ENCODE measurements at places on chromosomes 7 and 10. TPM values are rescaled to one million over a fixed set of nuclear protein-coding genes. Genes with fewer than 3 reads are reported as not detected.

DNA sequence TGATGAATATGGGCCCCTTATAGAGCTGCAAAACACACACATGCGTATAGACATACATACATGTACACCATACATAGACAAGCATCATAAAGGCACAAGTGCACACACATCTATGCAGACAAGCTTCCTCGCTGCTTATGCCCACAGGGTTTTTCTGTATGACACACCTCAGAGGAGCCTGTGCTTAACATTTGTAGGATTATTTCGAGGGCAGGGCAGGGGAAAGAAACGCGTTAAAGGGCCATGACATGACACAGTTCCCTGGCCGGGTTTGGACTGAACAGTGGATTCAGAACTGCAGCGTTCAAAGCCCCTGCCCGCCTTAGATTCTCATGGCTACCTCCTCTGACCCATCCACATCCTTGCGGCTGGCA, 44.8 kb downstream of the CHST3 start:
- DNase-seq = no peak

PPP1R17 gene
- total RNA-seq = not detected

AASS gene
- total RNA-seq = 23.6 TPM

DNA sequence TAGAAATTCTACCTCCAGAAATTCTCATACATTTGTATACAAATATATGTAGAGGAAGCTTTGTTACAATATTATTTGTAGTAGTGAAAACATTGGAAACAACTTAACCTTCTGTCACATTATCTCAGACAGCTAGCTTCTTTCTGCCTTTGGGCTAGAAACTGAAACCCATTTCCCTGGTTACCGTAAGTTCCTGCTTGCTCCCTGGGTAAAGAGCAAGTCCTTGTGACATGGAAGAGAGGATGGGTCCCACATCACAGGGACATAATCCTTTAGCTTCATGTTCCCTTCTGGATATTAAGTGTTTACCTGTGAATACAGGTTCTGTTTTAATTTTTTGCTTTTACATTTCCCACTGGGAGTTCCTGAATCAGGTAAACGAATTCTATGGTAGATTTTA, 41.8 kb downstream of the KLHDC10 start:
- DNase-seq = no peak

DNA sequence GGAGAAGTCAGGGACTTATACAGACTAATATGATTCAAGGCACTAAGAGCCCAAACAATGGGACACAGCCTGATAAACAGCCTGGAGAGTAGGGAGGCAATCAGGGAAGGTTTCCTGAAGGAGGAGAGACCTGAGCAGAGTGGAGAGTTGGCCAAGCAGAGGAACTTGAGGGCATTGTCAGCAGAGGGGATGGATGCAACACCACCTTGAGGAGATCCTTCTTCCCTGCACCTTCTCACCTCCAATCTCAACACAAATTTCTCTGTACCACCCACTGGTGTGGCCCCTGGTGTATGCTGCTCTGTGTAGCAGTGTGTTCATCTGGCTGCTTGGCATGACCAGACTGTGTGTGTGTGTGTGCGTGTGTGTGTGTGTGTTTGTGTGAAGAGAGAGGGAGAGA, 146.2 kb downstream of the WDR11 start:
- no peak for DNase-seq

DNA sequence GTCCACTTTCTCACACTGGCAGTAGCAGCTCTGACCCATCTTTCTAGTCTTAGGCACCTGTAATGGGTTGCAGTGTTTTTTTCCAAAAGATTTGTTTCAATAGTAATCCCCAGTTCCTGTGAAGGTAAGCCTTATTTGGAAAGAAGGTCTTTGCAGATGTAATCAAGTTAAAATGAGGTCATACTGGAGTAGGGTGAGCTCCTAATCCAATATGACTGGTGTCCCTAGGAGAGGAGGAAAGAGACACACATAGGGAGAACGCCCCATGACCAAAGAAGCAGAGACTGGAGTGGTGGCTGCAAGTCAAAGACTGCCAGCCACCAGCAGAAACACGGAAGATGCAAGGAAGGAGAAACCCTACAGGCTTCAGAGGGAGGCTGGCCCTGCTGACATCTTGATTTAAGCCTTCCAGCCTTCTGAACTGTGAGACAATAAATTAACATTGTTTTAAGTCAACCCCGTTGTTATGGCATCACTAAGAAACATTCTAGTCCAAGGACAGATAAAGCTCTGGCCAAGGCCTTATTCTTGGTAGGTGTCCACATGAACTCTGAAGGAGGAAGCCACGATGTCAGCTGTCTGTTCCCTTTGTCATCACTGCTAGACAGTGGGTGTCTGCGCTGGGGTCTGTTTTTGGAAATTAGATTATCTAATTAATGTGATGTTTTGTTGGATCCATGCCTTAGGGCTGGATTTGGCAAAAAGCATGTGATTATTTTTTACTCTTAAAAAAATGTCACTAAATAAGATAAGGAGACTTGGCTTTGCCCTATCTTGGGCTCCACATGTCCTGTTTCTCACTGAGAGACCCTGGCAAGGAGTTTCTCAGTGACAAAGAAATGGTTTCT, 214.9 kb downstream of the KCNMA1 start:
- DNase-seq = peak; percentile 61

DNA sequence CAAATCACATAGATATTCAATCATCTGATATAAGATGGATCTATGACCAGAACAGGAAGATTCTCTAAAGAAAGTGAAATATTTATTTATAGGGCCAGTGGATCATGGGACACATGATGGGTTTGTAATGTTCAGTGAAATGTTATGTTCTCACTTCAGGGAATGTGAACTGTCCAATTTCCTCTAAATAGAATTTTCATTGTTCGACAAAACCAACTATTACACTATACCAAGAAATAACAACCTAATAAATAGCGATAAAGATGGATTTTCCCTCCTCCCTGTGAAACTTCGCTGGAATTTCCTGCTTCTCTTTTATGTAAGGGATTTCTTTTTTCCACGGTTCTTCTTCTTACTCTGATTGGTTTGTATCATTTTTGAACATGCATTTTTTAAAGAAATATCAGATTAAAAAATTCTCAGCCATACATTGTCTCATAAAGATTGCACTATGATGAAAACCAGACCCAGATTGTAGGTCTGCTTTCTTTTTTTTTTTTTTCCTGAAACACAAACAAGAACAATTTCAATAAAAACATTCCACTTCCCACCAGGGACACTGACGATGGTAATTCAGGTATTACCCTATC, 139.8 kb upstream of the ZEB1 start:
- DNase-seq = no peak

DNA sequence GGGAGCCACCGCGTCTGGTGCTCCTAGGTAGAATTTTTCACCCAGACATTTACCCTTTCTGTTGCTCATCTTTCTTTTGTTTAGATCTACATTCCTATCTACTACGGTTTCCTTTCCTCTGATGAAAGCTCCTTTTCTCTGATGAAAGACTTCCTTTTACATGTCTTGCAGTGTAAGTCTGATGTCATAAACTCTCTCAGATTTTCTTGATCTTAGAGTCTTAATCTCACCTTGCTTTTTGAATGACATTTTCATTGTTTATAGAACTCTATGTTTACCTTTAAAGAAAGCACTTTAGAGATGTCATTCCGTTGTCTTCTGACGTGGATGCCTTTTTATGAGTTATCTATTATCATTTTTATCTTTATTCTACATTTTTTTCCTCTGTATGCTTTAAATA, 171.8 kb upstream of the MTPN start:
- no peak for DNase-seq

- no peak for DNase-seq
These were observed 96.6 kb downstream of the CCNY start for GRCh38 chr10:35432781-35433338.

DNA sequence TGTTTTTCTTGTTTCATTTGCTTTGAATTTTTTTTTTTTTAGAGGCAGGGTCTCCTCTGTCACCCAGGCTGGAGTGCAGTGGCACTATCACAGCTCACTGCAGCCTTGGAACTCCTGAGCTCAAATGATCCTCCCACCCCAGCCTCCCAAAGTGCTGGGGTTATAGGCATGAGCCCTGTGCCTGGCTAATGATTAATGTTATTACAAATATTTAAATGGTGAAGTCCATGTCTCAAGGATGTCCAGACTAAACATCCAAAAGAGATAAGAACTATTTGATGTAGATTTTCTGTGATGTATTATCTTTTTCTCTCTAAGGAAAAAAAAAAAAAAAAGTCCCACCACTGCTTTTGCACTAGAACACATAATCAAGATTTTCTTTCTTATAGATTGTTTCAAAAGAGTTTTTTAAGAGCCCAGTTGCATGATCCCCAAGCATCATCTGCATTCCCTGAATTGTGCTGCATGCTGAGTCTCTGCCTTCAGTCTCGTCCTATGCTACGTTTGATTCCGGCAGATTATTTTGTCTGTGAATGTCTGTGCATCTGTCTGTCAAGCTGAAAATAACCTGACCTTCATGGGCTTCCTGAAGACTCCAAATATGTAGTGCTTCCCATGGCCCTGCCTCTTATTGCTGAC, 33.4 kb downstream of the MACROH2A2 start:
- no peak for DNase-seq

SPDYE1 gene
- not detected for total RNA-seq

- DNase-seq = peak; percentile 60
These were observed 19.0 kb upstream of the CLDN4 start for GRCh38 chr7:73811760-73812168.

DNA sequence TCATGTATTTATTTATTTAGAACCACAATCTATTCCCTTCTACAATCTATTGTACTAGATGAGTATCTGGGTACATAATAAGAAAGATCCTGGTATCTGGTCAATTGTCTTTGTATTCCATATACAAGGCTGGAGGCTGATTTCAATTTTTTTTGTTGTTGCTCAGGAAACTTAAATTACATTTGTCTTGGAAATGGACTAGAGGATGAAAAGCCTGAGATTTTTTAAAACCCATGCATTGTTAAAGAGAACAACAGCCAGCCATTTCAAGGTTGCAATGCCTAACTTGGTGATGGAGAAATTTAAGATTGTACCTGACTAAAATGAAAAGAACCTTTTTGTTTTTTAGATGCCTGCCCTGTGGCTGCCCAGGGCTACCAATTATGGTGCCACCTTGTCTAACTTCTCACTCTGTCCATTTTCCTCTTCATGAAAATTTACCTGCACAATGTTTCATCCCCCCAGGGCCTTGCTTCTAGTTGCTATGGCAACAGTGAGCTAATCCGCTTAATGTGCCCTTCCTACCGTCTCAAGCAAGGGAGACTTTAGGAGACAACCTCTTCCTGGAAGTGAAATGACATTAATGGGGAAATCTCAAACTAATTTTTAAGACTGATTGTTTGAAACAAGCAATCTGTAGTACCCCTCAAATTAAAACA, 203.7 kb upstream of the PHYHIPL start:
- no peak for DNase-seq

TRIM4 gene
- 20.5 TPM for total RNA-seq

ERVW-1 gene
- not detected for total RNA-seq

DNA sequence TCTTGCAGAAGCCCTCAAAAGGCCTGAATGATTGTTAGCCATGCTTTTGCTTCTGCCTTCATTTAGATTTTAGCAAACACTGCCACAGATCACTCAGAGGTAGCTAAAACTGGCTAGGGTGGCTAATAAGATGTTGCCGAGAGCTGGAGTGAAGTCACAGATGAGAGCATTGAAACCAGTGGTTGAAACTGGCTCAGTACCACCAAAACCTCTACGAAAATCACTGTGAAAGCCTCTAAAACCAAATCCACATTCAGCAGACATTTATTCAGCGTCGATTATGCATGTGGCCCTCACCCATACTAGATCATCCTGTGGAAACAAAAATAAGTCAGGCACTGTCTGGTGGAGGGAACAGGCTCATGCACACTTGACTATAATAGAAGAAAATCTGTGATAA, 50.8 kb downstream of the PIK3CG start:
- DNase-seq = no peak

PSMC2 gene
- total RNA-seq = 280 TPM

- DNase-seq = no peak
These were observed 60.9 kb downstream of the LRMDA start for GRCh38 chr10:75492173-75492925.
